ENCODE measurements at places on chromosomes 3 and 15. TPM values are rescaled to one million over a fixed set of nuclear protein-coding genes. Genes with fewer than 3 reads are reported as not detected.

The FBXL22 gene
- 1.0 TPM for total RNA-seq

The EEF1AKMT4 gene
- total RNA-seq = 4.0 TPM

The CX3CR1 gene
- 0.42 TPM for total RNA-seq

The GOLGA8H gene
- total RNA-seq = 0.45 TPM

The PTH1R gene
- 16.3 TPM for total RNA-seq

The LMOD3 gene
- 0.10 TPM for total RNA-seq

The SCAANT1 gene
- not detected for total RNA-seq

The C15orf62 gene
- total RNA-seq = 0.19 TPM

The SLC7A14 gene
- total RNA-seq = not detected

The GABRA5 gene
- total RNA-seq = not detected

The CPLX3 gene
- not detected for total RNA-seq

The GABRR3 gene
- total RNA-seq = not detected

The TNNC1 gene
- total RNA-seq = not detected

The STAC gene
- total RNA-seq = 1.1 TPM

The FOXB1 gene
- total RNA-seq = not detected

The PLA2G4D gene
- total RNA-seq = not detected

The ZNF385D gene
- total RNA-seq = 18.5 TPM

The SHC4 gene
- total RNA-seq = not detected

The BUB1B gene
- total RNA-seq = 0.39 TPM

The C3orf20 gene
- 0.16 TPM for total RNA-seq

The FGF7 gene
- total RNA-seq = 175 TPM

The OCA2 gene
- not detected for total RNA-seq

The CFAP100 gene
- total RNA-seq = not detected

The CCR9 gene
- total RNA-seq = not detected

The LYZL4 gene
- not detected for total RNA-seq

The SNURF gene
- 2.6 TPM for total RNA-seq

Measured in mesenteric fat pad (tissue), 1 donor.